Prostate gland (tissue), 2 donors: ENCODE measurements at places on chromosomes 7 and 10.

- no peak for DNase-seq
Measured at GRCh38 chr7:146659732-146660131, 543.1 kb downstream of the CNTNAP2 start.

DNA sequence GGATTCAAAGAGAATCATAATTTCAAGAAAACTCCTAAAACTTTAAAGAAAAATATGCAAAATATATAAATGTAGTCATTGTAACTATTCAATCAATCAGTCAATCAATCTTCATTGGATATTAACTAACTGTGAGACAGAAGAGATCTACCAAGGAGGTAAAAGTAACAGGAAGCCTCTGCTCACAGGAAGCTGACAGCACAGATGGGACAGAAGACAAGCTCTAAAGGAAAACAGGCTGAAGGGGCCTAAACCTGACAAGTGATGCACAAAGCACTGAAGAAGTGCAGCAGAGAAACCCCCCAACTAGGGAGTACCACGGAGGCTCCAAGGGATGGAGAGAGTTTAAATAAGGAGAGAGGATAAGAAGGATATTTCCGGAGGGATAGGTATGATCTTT lies 173.0 kb downstream of the SKAP2 start:
- no peak for DNase-seq

DNA sequence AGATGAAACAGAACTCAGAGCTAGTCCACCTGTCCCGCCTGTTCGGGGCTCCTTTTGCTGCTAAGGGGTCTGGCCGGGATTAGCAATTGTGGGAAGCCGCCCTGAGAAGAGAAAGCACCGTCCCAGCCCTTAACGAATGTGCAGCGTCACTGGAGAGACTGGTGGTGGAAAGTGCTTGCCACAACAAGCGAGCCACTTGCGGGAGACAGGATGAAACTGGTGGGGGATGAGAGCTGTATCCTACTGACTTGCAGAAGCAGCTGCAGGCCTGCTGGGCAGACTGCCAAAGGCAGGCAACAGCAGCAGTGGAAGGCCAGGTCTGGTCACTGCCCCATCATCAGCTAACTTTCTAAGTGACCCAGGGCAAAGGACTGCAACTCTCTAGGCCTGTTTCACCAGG lies 95.4 kb downstream of the FAM53B start:
- DNase-seq: no peak

DNA sequence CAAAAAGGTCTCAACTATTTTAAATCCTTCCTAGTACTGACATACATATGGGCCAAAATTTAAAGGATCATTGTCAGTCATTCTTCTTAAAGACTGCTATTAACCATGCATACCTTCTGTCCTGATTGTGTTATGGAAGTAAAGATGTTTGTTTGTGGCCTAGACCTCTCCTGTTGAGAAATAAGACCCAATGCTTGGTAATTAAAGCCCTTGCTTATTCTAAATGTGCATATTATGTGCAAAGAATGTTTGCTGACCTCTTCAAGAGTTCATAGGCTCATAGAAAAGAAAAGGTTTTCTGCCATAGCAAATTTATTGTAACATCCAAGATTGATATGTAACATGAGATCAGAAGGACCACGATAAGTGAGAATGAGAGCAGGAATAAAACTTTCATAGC lies 145.6 kb downstream of the TWIST1 start:
- no peak for DNase-seq

- DNase-seq: no peak
Measured at GRCh38 chr7:22651534-22652243, 75.3 kb upstream of the IL6 start.

- no peak for DNase-seq
Measured at GRCh38 chr7:152351168-152351567, 84.6 kb downstream of the KMT2C start.

DNA sequence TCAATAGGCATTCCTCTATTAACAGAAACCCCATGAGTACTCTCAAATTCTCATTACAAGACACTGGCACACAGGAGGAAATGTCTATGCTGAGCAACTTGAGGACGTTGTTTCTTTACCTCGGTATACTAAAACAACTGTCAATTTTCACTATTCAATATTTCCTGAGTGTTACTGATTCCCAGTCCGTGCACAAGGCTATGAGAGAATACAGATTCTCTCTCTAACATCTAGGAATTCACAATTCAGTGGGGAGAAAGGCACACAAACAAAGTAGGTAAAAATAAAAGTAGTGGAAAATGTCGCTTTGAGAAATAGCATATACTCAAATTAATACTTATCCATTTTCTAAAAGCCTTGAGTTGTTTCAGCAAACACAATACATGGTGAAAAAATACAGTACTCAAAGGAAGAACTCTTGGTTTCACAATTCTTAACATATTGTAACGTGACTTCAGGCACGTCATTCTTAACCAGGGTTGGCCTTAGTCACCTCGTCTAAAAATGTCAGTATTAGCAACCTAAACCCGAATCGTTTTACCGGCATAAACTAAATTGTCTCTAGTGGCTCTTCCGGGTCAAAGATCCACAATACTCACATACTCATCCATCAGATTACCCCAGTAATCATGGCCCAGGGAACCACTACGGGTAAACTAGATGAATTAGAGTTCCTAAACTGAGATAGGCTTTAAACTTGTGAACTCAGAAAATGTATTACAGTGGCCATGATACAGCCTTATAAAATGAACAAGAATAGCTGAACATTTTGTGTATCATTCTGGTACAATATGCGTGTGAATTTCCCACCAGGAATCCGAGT lies 1.5 kb downstream of the IPMK start:
- DNase-seq: no peak

DNA sequence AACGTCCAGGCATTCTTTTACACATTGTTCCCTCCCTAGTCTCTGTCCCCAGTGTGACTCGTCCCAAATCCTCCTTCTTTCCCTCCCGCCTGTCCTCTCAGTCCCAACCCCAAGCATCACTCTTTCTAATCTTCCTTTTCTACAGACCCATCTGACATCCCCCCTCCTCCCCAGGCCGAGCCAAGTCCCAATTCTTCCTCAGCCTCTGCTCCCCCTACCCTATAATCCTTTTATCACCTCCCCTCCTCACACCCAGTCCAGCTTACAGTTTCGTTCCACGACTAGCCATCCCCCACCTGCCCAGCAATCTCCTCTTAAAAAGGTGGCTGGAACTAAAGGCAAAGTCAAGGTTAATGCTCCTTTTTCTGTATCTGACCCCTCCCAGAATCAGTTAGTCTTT lies 95.1 kb downstream of the MACC1 start:
- no peak for DNase-seq

DNA sequence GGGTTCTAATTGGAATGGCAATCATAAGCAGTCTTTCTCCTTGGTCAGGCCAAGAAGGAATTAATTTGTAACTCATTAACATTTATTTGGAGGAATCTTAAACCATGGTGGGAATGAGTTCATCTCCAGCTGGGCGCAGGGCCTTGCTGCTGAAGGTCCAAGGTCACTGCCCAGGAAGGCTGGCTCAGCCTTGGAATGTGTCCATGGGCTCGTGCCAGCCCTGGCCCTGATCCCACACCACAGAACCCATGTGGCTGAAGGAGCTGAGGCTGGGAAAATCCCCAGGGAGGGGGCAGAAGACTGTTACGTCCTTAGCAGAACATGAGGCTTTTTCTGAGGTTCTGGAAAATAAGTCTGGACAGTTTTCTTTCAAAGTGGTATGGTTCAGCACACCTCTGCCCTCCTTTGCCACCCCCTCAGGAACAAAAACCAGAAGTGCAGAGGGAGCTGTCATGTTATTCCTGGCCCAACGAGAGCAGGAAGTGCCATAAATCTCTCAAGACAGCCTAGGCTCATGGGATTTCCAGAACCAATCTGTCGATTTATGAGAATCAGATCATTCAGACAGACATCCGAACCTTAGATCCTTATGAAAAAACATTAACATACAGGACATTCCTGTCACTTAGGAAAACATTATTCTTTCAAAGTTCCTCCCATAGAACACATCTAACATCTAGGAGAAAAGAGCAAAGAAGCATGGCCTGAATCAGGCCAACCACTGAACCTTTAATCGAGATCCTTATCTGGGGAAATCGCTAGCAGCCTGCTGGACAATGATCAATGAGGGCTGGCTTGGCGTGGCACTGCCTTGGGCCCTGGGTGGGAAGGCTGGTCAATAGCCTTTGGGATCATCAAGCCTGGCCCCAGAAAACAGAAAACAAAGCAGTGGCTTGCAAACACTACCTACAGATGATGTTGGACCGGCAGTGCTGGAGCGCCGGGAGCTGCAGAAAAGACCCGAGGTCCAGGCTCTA lies 134.3 kb downstream of the TAX1BP1 start:
- DNase-seq: no peak

DNA sequence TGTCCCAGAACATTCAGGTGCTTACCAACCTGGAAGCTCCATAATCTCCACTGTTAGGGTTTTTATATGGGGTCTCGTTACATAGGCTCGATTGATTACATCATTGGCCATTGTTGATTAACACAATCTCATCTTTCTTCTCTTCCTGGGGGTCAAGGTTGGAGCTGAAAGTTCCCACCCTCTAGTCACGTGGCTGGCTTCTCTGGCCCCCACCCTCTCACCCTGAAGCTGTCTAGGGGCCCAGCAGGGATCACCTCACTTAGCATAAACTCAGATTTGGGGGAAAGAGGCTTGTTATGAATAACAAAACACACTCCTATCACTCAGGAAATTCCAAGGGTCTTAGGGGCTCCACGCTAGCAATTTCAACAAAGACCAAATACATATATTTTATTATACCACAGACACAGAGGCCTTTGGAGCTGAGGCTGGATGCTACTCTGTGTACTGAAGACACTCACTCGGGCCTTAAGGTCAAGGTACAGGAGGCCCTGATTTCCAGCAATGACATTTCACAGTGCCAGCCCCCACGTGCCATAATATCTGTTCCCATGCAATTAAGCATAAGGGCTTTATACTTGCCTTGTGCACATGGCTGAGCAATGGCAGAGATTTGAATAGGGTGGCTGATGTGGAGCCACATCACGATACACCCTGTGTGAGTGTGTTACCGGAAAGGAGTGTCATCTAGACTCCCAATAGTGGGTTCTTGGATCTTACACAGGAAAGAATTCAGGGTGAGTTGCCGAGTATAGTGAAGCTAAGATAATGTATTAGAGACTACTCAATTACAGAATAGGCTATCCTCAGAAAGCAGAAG lies 108.2 kb downstream of the COL26A1 start:
- no peak for DNase-seq

GRCh38 chr7:117041822-117042221 lies 88.5 kb downstream of the ST7 start:
- no peak for DNase-seq

GRCh38 chr10:79248341-79249185 lies 98.7 kb upstream of the PPIF start:
- no peak for DNase-seq

DNA sequence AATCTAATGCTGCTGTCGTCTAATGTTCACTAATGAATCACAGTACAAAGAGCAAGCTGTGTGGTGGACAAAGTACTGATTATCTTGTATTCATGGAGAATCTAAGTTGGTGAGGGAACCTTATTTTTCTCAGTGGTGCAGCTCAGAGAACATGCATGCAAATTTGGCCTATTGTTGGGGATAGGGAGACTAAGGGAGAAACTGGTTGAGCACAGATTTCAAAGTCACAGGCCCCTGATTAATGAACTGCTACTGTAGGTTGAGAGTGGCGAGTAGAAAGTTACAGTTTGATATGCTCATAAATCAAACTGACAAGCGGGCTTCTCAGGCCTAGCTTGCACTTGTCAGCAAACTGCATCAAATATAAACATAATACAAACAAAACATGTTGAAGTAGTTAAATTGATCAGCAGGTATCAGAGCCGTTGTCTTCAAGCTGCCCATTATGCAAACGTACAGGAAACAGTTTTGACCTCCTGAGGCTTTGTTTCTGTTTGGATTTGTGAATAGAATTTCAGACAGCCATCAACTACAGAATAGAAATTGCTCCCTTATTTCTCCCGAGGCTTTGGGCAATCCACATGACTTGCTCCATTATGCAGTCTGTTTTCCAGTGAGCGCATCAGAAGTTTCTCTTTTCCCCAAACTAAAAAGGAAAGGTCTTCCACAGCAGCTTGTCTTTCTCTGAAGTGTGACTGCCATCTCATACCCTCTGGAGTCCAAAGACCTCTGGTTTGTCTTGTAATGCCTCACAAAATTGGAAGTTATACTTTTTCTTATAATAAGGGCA lies 215.8 kb downstream of the FOXP2 start:
- no peak for DNase-seq

- DNase-seq: peak; percentile 69
Measured at GRCh38 chr10:12264204-12264940, 68.4 kb downstream of the CDC123 start.

DNA sequence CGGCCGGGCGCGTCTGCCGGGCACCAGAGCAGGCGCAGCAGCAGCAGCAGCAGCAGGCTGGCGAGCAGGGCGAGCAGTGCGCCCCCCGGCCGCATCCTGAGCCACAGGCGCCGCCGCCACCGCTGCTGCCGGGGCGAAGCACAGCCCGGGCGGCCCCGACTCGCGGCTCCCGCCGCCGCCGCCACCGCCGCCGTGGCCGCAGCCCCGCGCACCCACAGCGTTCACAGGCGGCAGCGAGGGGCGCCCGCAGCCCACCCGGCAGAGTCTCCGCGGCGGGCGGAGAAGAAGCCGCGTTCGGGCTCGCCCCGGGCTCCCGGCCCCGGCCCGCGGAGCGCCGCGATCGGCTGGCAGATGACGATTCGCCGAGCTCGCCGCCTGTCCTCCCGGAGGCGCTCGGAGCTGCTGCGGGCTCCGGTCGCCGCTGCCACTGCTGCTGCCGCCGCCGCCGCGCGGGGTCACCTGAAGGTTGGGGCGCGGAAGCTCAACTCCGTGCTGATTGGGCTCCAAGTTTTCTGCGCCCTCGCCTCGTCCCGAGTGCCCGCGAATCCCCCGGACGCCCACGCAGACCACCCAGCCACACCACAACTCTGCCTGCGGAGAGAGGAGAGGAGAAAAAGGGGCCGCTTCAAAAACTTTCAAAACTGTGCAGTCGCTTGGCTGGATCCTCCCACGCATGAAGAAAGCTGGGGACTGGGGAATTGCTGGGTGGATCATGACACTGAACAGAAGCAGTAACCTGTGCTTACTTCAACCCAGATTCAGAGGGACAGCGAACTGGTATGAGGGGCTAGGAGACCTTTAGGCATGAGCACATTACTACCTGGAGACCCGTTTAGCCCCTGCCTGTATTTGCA lies at the start of gene ST8SIA6:
Gene ST8SIA6 (minus strand): TSS at position 435 of the 854 bp plus-strand sequence. CDS start 340 bp downstream, at position 95.
- DNase-seq: peak; percentile 54

DNA sequence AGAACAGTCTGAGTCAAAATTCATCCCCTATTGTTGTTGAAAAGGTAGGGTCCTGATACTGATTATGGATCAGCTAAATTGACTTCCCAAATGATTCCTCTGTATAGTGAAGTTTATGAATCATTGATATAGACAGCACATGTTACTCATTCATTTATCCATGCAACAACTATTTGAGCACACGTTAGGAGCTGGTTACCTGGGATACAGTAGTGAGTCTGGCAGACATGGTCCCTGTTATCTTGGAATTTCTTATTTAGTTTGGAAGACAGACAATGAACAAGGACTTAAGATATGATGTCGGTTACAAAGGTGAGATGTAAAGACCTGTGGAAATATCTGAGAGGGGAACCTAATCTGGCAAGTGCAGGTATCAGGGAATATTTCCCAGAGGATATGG lies 28.0 kb upstream of the KIAA1217 start:
- no peak for DNase-seq

- DNase-seq: no peak
Measured at GRCh38 chr7:134737566-134738345, 41.7 kb upstream of the CALD1 start.
